ENCODE measurements at places on chromosomes 1 and 21.
A peak's percentile ranks its signal among the peaks of the same experiment; 100 is the strongest.

DNA sequence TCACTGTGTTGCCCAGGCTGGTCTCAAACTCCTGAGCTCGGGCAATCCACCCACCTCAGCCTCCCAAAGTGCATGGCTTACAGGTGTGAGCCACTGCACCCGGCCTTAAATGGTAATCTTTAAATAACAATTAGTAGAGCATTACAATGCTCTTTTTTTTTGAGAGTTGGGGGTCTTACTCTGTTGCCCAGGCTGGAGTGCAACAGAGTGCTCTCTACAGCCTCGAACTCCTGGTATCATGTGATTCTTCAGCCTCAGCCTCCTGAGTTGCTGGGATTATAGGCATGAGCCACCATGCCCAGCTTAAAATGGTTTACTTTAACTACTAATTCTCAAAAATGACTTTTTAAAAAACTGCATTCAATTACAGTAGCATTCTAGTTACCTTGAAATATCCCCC, 52.2 kb downstream of the PIK3R3 start:
- no peak for DNase-seq

DNA sequence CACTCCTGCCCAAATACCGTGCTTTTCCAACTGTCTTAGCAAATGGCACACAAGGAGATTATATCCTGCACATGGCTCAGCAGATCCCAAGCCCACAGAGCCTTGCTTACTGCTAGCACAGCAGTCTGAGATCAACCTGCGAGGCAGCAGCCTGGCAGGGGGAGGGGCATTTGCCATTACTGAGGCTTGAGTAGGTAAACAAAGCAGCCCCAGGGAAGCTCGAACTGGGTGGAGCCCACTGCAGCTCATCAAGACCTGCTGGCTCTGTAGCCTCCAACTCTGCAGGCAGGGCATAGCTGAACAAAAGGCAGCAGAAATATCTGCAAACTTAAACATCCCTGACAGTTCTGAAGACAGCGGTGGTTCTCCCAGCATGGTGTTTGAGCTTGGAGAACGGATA, 70.1 kb upstream of the PTBP2 start:
- DNase-seq = no peak

DNA sequence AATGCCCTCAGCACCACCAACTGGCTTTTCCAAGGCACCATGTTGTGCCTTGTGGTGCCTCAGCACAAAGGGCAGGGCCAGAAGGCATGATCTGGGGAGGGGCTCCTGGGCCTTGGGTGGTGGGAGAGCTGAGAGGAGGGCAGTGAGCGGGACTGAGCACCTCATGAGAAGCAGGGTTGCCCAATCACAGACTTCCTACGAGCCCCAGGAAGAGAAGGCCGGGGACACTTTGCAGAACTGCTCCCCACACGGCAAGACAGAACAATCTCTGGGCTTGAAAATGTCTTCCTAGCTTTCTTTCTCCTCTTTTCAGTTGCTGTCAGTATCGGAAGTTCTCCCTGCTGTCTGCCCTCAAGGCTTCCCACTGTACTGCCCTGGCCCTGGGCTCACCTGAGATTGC, 6.8 kb downstream of the KCNJ10 start:
- DNase-seq = no peak

GRCh38 chr1:91513160-91513559, 12.5 kb downstream of the CDC7 start:
- no peak for DNase-seq

DNA sequence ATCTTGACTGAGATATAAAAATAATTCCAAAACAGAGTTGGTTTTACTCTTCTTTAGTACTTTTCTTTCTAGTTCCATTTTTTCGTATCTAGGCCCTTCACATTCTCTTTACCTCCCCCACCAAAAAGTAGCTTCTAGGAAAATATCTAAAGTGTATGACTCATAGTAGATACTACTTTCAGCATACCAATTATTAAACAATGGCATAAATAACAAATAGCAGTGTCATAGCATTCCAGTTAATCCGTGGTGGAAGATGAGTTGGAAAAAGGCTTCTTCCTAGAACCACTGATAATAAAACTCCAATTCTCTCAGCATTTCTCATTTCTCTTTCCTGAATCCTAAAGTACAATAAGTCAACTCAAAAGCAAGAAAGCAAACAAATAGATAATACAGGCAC, 859.0 kb upstream of the B3GALT2 start:
- no peak for DNase-seq

DNA sequence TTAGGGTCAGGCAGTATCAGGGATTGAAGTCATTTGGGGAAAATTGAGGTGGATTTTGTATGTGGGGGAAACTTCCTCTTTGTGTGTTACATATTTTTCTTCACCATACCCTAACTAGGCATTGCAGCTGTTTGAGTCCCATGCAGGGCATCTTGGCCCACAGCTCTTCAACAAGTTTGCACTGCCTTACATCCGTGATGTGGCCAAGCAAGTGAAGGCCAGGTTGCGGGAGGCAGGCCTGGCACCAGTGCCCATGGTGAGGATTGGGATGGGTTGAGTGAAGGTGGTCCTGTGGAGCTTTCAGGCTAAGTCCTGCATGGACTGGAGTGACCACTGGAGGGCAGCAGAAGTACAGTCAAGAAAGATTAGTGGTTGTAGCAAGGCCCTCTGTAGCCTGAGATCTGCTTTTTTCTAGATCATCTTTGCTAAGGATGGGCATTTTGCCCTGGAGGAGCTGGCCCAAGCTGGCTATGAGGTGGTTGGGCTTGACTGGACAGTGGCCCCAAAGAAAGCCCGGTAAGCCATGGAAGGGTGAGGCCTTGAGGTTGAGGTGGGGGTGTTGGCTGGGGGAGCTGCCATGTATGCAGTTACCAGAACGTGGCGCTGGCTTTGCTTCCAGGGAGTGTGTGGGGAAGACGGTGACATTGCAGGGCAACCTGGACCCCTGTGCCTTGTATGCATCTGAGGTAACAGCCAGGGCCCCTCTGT, 2.4 kb downstream of the UROD start:
- DNase-seq = peak; percentile 53

DNA sequence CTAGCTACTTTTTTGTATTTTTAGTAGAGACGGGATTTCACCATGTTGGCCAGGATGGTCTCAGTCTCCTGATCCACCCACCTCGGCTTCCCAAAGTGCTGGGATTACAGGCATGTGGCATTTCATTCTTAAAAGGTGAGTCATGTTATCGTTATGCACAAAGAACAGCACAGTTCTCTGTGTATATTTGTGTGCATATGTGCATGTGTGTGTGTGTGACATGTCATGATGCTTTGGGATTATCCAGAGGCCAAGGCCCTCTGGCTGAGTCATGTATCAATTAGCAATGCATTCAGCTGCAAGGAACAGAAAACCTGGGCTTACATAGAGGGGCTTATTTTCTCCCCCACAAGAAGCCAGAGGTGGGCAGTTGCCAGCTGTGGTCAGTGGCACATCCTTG, 301.7 kb upstream of the KAZN start:
- DNase-seq = no peak

GRCh38 chr1:80155371-80155770, 1148.8 kb upstream of the ADGRL4 start:
- no peak for DNase-seq

- DNase-seq = no peak
Measured at GRCh38 chr1:206890125-206891060, 6.8 kb upstream of the IL24 start.

- no peak for DNase-seq
Measured at GRCh38 chr1:238562341-238562740, 671.6 kb upstream of the ZP4 start.

DNA sequence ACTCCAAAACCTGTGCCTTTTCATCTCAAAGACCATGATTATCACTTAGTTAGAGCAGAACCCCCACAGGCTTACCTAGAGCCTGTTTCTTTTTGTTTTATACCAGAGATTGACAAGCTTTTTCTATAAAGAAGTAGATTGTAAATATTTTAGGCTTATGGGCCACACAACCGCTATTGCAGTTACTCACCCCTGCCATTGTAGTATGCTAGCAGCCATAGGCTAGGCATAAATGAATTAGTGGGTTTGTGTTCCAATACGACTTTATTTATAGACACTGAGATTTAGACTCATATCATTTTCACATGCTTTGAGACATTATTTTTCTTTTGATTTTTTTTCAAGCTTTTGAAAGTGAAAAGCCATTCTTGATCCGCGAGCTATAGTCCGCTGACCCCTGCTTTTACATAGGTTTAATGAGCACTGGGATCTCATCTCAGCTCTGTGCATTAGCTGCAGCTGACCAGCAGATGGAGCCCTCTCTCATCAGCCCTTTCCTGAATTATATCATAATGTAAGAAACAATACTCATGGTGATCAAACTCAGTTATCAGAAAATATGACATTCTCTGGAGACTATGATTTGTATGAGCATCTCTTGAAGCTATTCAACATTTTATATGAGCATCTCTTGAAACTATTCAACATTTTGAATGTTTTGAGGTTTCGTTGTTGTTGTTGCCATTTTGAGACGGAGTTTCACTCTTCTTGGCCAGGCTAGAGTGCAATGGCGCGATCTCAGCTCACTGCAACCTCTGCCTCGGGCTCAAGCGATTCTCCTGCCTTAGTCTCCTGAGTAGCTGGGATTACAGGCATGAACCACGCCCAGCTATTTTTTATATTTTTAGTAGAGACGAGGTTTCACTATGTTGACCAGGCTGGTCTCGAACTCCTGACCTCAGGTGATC, 111.9 kb upstream of the L1TD1 start:
- DNase-seq = no peak

DNA sequence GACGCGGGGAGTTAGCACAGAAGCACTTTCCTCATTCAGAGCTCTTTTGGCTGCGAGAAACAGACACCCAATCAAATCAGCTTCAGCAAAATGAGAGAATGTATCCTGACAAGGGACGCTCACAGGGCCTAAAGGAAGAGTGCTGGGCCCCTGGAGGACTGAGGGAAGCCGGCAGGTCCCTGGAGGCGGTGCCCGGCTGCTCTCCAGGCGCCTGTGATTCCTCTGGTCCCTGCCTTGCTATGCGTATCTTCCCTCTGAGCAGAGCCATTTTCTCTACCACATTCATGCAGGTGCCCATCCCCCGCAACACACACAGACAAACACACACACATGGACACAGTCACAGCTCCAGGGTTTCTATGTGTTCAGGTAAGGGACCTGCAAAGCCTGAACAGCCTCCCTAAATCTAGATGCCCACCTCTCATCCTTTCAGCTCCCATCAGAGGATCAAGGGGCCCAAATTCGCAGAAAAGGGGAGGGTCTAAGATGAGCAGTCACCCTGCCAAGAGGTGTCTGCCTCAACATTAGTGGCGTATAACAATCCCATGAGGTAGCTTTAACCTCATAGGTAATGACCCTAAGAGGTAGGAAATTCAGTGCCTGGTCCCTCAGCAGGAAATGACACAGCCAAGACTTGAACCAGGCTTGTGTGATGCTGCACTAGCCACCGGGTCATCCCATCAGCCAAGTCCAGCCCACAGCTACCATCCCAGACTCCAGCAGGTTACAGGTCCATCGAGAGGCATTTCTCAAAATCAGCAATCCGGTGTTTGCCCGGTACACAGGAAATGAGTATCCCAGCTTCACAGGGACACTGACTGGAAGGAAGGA, 29.0 kb downstream of the PTAFR start:
- DNase-seq = no peak

- DNase-seq = no peak
Measured at GRCh38 chr1:160779626-160780397, 16.2 kb upstream of the LY9 start.

DNA sequence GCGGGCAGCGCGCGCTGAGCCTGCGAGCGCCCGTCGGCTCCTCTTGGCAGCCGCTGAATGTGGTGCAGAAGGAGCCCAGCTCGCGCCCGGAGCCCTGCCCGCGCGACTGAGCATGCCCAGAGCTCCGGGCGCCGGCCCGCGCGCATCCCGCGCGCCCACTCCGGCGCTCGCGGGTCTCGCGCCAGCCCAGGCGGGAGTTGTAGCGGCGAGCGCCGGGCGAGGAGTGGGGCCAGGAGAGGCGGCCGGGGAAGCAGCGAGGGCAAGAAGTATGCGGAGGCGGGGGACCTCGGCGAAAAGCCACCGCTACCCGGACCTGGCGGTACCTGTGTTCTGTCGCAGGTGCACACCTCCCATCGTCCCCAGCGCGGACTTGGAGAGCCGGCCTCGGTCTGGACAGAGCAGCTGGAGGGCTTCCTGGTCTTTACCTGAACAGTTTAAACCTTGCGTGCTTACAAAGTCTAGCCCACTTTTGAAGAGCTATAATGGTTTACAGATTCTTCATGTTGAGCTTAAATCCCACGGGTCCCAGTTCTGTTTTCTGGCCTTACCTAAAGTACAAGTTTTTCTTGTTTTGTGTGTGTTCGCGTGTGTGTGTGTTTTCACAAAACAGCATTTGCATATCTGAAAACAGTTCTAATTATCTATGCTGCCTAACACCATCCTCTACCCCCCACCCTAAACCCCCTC, at the start of gene DDAH1:
DDAH1 (minus strand) TSS at position 61 of the 687 bp plus-strand sequence. CDS start 114 bp downstream, outside the sequence.
- no peak for DNase-seq

DNA sequence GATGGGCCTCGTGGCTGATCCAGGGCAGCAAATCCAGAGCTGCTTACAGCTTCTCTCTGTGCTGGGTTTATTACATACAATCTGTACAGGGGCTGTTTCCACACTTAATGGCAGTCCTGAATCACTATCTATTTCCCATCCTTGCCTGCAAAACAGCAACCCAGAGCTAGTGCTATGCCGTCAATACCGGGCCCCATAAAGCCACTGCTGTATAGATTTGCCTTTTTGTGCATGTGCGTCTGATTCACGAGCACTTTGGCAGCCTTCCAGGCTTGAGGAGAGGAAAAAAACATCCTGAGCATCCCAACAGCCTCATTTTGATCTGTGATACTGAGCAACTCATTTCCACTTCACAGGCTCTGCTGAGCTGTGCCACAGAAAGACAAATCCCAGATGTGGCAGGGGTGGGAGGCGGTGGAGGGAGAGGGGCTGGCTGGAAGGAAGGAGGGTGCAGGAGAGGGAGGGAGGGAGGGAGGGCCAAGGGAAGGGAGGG, 65.2 kb upstream of the TARBP1 start:
- DNase-seq = no peak

- no peak for DNase-seq
Measured at GRCh38 chr21:45130324-45130774, 56.0 kb downstream of the ADARB1 start.

GRCh38 chr1:47708658-47709018, 270.8 kb downstream of the FOXD2 start:
- no peak for DNase-seq

Data from stimulated activated CD8-positive, alpha-beta memory T cell treated with anti-CD3 and anti-CD28 coated beads, Interleukin-2, amount 100 ng/mL, for 1 hour (primary cell).